T-helper 17 cell (primary cell): ENCODE measurements at places on chromosomes 7 and 10. TPM values are rescaled to one million over a fixed set of nuclear protein-coding genes. Genes with fewer than 3 reads are reported as not detected.

Gene TMEM130
- not detected for total RNA-seq

GRCh38 chr7:122155566-122155965, 11.5 kb upstream of the AASS start:
- no peak for DNase-seq

GRCh38 chr10:33453081-33454025, 118.9 kb upstream of the NRP1 start:
- no peak for DNase-seq

Gene SHH
- total RNA-seq = not detected

DNA sequence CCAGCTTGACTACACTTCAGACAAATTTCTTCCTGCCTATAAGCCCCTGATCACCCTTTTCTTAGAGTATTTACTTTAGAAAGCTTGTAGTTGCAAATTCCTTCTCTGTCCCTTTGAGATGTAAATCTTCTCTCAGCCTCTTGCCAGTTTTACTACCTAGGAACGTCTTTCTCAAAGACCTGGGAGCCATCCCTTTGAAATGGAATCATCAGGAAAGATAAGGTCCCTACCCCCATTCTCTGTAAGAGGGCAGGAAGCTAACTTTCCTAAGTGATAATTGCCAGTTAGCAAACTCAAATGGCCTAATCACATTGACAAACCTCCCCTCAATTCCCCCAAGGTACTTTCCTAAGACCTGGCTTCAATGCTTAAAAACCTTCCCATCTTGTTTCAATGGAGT, 304.5 kb downstream of the MDFIC start:
- DNase-seq = no peak

Gene CACNA2D1
- not detected for total RNA-seq

- DNase-seq = no peak
These were observed 38.5 kb downstream of the VIPR2 start for GRCh38 chr7:159105832-159106811.

- no peak for DNase-seq
These were observed 90.7 kb upstream of the C1QL3 start for GRCh38 chr10:16612115-16612980.

DNA sequence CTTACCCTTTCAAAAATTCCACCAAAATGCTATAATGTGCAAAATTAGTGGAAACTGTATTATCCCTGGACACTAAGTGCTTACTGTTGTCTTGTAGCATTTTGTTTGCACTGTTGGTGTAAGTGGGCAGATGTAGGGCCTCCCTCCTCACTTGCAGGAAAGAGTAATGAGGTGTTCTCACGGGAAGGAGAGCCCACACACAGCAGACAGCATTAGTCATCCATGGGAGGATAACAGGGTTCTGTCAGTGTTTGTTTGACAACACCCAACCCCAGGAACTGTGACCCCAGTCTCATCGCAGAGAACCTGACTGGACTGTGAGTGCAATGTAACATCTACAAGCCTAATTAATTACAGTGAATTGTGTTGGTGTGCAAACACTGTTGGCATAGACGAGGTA, 58.7 kb upstream of the VSTM2A start:
- DNase-seq = no peak

GRCh38 chr7:29627631-29628030, 64.0 kb downstream of the PRR15 start:
- DNase-seq = no peak

Gene MBL2
- not detected for total RNA-seq

- DNase-seq = no peak
These were observed 49.4 kb downstream of the SPAM1 start for GRCh38 chr7:123974326-123974908.

Gene PTPN12
- total RNA-seq = 70.8 TPM

Gene TUBB8
- not detected for total RNA-seq

Gene ADIRF
- not detected for total RNA-seq
